T-helper 17 cell (primary cell): ENCODE measurements at places on chromosomes 6 and 20. TPM values are rescaled to one million over a fixed set of nuclear protein-coding genes. Genes with fewer than 3 reads are reported as not detected.
A peak's percentile ranks its signal among the peaks of the same experiment; 100 is the strongest.

The MAFB gene
- 8.9 TPM for total RNA-seq

The MICB gene
- 16.5 TPM for total RNA-seq

The EEF1E1 gene
- total RNA-seq = 15.5 TPM

The NR2E1 gene
- total RNA-seq = not detected

The VGLL2 gene
- total RNA-seq = not detected

- peaks cover 9% of the 10 kb centered on the region for H3K36me3 ChIP-seq
- no peak overlapping the region for H3K27ac ChIP-seq
- no peak for DNase-seq
- peaks cover 47% of the 10 kb centered on the region for H3K27me3 ChIP-seq
- H3K4me3 ChIP-seq = peak overlapping the region; percentile 99
These were observed 735 bp downstream of the SOBP start for GRCh38 chr6:107490566-107491137.

DNA sequence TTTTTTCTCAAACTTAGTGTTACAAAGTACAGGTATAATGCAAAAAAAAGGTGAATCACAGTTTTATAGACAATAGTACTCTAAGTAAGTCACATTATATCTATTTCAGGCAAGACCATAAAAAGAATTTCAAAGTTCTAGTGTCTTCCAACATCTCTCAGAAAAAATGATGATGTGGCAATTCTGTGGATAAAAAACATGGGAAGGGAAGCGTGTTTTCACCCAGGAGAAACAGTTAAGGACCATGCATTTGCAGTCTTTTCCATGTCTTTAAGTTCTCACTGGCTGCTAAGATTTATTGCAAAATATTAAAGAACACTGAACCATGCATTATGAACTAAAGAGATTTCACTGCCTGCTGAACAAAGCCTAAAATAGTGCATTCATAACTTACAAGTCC, 1.8 kb downstream of the SSR1 start:
- H3K36me3 ChIP-seq = peaks cover 4% of the 10 kb centered on the region
- no peak for DNase-seq
- peak overlapping the region; percentile 98 for H3K27ac ChIP-seq
- H3K4me1 ChIP-seq = peaks cover 33% of the 10 kb centered on the region
- H3K4me3 ChIP-seq = peak overlapping the region; percentile 66

- H3K27ac ChIP-seq = no peak overlapping the region
- no peak for DNase-seq
- no peak overlapping the region for H3K4me3 ChIP-seq
- H3K36me3 ChIP-seq = no peaks in the 10 kb centered on the region
These were observed 57.7 kb downstream of the RNF217 start for GRCh38 chr6:125019918-125020317.

GRCh38 chr6:73451223-73452106, 632 bp downstream of the CGAS start:
- peak overlapping the region; percentile 95 for H3K4me3 ChIP-seq
- no peaks in the 10 kb centered on the region for H3K27me3 ChIP-seq
- peaks cover 4% of the 10 kb centered on the region for H3K36me3 ChIP-seq
- H3K27ac ChIP-seq = peak overlapping the region; percentile 94

- H3K27ac ChIP-seq = no peak overlapping the region
- no peak overlapping the region for H3K4me3 ChIP-seq
These were observed 46.3 kb upstream of the CD93 start for GRCh38 chr20:23132293-23132929.

DNA sequence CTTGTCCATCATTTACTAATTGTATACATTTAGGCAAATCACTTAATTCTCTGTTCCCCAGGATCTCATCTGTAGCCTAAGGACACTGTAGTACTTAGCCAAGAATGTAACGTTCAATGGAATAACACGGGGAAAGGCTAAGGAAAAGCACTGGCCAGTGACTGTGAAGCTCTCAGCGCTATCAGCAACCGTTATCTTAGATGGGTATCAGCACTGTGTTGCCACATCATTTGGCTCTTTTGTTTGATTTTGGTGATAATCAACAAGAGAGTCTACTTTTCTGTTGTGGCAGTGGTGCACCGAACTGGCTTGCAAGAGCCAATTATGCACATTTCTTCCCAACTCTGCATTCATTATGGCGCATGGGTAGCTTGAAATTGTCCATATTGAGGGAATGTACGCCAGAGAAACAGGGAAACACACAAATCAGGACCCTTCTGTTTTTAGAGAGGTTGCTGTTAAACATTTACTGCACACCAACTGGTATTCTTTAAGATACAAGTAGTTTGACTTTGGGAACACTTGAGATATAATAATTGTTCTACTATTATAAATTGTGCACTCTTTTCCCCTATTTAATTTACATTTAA, 93.7 kb upstream of the C6orf118 start:
- H3K4me1 ChIP-seq = no peaks in the 10 kb centered on the region
- H3K27me3 ChIP-seq = no peaks in the 10 kb centered on the region
- DNase-seq = no peak
- no peaks in the 10 kb centered on the region for H3K36me3 ChIP-seq

DNA sequence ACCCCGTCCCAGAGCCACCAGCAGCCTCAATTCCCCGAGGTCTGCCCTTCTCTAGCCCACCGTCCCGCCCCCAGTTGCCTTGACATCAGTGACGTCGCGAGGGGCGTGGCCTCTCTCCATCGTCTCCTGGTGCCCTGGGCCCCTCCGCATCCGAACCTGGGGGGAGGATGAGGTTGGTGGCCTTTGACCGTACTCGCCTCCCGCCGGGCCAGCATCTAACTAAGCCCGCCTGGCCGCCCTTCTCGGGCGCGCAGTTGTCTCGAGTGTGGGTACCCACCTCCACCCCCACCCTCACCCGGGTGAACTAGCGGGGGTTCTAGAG, 5.5 kb upstream of the ARMC12 start:
- H3K27me3 ChIP-seq = no peaks in the 10 kb centered on the region
- DNase-seq = peak; percentile 76
- H3K36me3 ChIP-seq = no peaks in the 10 kb centered on the region
- peak overlapping the region; percentile 98 for H3K27ac ChIP-seq
- peak overlapping the region; percentile 91 for H3K4me3 ChIP-seq

GRCh38 chr20:62494980-62495748, 19.4 kb upstream of the GATA5 start:
- no peaks in the 10 kb centered on the region for H3K4me1 ChIP-seq
- H3K27ac ChIP-seq = no peak overlapping the region
- peaks cover 2% of the 10 kb centered on the region for H3K36me3 ChIP-seq
- H3K4me3 ChIP-seq = no peak overlapping the region
- no peak for DNase-seq

GRCh38 chr6:168708526-168708925, 267.5 kb downstream of the SMOC2 start:
- H3K36me3 ChIP-seq = no peaks in the 10 kb centered on the region
- no peak for DNase-seq
- H3K27ac ChIP-seq = no peak overlapping the region
- H3K4me3 ChIP-seq = no peak overlapping the region
- H3K27me3 ChIP-seq = peaks cover 12% of the 10 kb centered on the region
- H3K4me1 ChIP-seq = no peaks in the 10 kb centered on the region

- no peak overlapping the region for H3K4me3 ChIP-seq
- H3K4me1 ChIP-seq = no peaks in the 10 kb centered on the region
- no peak overlapping the region for H3K27ac ChIP-seq
- DNase-seq = no peak
- H3K36me3 ChIP-seq = no peaks in the 10 kb centered on the region
- no peaks in the 10 kb centered on the region for H3K27me3 ChIP-seq
These were observed 905.4 kb upstream of the FLRT3 start for GRCh38 chr20:15242773-15243172.

DNA sequence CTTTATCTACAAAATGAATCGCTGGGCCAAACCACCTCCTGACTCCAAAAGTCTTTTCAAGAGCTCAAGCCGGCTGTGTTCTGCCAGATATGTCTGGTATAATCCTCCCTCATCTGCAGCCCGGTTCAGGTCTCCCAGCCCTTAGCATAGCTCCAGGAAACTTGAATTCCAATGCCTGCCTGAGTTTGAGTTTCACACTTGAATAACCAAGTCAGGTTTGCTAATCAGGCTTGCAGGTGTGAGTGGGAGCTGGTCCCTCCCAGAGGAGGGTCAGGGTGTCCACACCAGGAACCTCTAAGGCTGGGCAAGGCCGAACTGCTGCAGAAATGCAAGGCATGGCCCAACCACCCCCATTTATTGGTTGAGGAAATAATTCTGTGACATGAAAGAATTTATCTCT, 96.6 kb downstream of the TMEM242 start:
- H3K36me3 ChIP-seq = peaks cover 2% of the 10 kb centered on the region
- peaks cover 12% of the 10 kb centered on the region for H3K27me3 ChIP-seq
- H3K4me1 ChIP-seq = peaks cover 42% of the 10 kb centered on the region

GRCh38 chr20:23661002-23661429, 23.3 kb upstream of the CST3 start:
- H3K4me1 ChIP-seq = no peaks in the 10 kb centered on the region
- DNase-seq = no peak
- H3K27ac ChIP-seq = no peak overlapping the region
- H3K27me3 ChIP-seq = peaks cover 5% of the 10 kb centered on the region
- peaks cover 2% of the 10 kb centered on the region for H3K36me3 ChIP-seq
- no peak overlapping the region for H3K4me3 ChIP-seq

- H3K36me3 ChIP-seq = no peaks in the 10 kb centered on the region
- H3K27me3 ChIP-seq = peaks cover 15% of the 10 kb centered on the region
These were observed 9.3 kb downstream of the ECT2L start for GRCh38 chr6:138805016-138805765.

GRCh38 chr20:10508060-10508459, 73.0 kb downstream of the SLX4IP start:
- peaks cover 24% of the 10 kb centered on the region for H3K4me1 ChIP-seq
- H3K27me3 ChIP-seq = no peaks in the 10 kb centered on the region
- H3K4me3 ChIP-seq = no peak overlapping the region
- no peak overlapping the region for H3K27ac ChIP-seq
